ENCODE measurements at places on chromosomes 6 and 20.
A peak's percentile ranks its signal among the peaks of the same experiment; 100 is the strongest.

GRCh38 chr6:158353883-158354877, 41.9 kb downstream of the TULP4 start:
- no peak for DNase-seq

- DNase-seq = no peak
Measured at GRCh38 chr6:107644513-107644912, 154.6 kb downstream of the SOBP start.

DNA sequence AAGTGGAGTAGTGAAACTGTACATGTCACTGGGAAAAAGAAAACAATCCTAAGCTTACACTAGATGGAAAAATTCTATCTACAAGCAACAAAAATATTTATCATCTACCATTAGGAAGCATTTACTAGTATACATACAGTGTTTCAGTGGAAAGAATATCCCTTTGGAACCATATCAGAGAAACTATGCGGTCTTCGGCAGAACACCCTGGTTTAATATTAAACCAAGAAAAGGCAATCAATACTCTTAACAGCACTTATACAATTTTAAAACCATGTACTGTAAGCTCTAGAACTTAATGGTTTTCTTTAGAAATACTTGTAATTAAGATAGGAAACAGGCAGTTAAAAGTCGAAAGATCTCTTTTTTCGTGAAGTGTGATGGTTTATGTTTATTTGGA, 32.3 kb downstream of the GCLC start:
- no peak for DNase-seq

DNA sequence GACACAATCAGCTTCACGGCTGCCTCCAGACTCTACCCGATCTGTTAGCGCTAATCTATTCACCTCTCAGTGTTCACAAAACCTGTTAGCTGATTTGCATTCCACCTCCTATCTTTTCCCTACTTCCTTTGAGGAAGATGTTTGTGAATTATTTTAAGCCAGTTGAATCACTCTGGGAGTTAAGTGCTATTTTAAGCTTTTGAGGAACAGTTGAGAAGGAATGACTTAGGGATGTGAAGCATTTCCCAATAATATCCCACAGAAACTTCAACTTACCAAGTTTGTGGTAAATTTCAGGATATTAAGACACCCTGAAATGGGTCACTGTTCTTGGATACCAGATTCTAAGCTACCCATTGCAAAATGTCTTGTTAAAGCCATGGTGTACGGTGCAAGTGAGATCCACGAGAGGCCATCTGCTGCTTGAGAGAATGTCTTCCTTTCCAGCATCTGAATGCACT, 145.2 kb upstream of the CITED2 start:
- DNase-seq = no peak

DNA sequence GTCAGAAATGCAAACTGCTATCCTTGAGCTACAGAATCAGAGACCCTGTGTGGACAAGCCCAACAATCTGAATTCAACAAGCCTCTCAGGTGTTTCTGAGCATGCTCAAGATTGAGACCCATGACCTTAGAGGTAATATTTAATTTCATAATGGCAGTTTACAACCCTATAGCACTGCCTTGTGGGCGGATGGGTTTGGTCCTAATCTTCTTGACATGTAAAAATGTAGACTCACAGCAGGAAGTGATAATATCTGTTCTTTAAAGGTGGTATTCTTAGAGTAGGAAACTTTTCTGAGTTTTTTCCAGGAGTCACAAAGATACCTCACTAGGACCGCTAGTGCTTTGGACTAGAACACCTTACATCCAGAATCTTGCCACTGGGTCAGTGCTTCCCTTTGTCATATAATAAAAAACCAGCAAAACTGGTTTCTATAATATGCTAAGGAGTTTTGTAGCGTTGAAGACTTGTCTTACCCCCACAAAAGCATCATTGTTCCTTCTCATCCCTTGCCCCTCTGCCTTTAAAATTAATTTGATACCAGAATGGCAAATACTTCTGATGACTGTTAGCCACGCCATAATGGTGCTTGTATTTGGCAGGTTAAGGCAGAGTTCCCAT, 52.6 kb downstream of the E2F3 start:
- DNase-seq = no peak

GRCh38 chr6:136112262-136112661, 137.8 kb downstream of the MTFR2 start:
- no peak for DNase-seq

- peak; percentile 3 for DNase-seq
Measured at GRCh38 chr20:51800060-51800871, 2.1 kb downstream of the SALL4 start.

DNA sequence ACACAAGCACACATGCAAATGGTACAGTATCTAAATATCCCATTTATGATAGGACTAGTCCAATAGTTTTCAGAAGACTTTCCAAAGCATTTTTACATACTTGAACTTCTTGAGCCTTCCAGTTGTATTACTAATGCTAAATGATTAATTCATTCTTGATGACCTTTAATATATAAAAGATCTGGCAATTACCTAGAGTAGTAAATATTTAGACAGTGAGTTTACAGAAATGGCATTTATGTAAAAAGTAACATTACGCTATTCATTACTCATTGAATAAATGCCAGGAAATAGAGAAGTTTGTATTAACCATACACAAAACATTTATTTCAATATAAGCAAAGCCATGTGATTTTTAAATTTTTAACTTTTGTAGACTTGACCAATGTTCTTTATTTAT, 158.8 kb downstream of the DST start:
- no peak for DNase-seq

DNA sequence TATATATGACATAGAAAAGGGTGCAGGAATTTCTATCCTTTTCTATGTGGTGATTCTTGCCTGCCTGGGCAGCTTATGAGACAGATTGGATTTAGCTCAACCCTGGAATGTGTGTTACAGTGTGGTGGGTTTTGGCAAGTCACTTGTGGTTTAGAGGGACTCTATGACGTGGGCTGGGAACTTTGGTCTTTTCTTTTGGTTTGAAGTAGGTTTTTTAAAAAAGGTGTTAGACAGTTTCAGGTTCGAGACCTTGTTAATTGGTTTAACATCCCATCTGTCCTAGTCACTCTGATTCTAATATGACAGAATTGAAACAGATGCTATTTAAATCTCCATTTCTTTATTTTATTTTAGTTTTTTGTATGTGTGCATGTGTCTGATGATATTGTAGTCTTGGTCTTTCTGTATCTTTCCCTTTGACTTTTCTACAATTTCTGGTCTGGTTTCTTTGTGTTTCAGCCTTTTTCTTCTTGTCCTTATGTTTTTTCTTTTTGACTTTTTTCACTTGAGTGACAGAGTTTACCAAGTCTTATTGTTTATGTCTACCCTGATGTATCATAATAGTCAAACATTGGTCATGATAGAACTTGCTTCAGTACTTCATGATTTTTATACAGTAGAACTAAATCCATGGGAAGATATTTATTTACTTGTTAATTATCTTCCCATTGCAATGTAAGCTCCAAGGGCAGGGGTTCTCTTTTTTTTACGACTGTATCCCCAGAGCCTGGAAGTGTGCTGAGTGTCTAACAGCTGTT, 174.3 kb downstream of the CDKAL1 start:
- no peak for DNase-seq

GRCh38 chr20:4280731-4281130, 265.4 kb upstream of the RNF24 start:
- no peak for DNase-seq

DNA sequence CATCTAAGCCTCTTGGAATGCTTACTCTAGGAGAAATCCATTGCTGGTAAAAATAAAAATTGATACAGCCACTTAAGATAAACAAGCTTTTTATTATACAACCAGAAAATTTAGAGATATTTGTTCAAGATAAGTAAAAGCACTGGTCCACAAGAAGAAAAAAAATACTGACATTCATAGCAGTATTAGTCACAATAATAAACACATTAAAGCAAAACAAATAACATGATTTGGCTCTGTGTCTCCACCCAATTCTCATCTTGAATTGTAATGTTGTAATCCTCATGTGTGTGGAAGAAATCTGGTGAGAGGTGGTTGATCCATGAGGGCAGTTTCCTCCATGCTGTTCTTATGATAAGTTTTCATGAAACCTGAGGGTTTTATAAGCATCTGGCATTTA, 1093.5 kb upstream of the ADGRB3 start:
- no peak for DNase-seq

GRCh38 chr6:80478030-80478429, 371.6 kb downstream of the BCKDHB start:
- DNase-seq = no peak

GRCh38 chr20:36866681-36867495, 9.1 kb upstream of the TLDC2 start:
- DNase-seq = no peak

DNA sequence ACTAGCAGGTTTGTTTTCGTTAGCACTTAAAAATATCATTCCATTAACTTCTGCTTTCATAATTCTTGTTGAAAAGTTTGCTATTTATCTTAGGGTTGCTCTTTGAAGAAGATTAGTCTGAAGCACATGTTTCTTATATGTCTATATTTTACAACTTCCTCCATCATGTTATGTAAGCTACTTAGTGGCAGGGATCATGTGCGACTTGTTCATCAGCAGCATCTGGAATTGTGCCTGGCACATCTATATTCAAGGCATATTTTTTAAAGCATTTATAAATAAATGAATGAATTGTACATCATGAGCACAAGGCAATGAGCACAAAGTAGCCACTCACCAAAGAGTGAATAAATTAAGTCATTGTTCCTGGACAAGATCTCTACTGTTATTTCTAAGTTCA, 187.2 kb upstream of the COL21A1 start:
- no peak for DNase-seq

- DNase-seq = no peak
Measured at GRCh38 chr6:16852671-16853070, 91.4 kb upstream of the ATXN1 start.

DNA sequence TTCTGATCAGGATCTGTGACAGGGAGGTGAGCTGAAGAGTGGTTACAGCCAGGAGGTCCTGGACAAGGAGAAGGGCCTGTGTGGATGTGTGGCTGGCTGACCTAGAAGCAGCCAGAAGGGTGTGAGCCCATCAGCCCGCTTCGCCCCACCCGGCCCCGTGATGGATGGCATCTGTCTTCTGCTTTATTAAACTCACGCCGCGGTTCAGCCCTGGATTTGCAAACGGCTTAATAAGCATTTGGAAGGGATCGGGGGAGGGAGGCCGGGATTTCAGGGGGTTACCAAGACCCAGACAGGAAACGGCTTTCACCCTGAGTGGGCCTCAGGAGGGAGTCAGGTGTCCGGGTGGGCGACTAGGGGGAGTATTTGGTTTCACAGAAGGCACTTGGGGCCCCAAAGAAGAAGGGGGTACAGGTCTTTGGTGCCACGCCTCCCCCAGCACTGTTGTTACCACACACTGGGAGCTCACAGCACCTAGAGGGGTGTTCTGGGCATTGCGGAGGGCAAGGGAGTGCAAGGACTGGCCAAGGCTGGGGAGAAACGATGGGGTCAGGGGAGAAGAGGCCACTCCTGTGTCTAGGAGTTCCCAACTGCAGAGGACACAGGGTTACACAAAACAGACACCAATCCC, 53.8 kb upstream of the FOXP4 start:
- DNase-seq = no peak

GRCh38 chr6:133609415-133610226, 279.3 kb upstream of the TCF21 start:
- DNase-seq = no peak

GRCh38 chr20:59170406-59171349, 7.1 kb downstream of the ZNF831 start:
- DNase-seq = no peak
